ENCODE measurements at places on chromosomes 6 and 20.

- no peak for DNase-seq
Measured at GRCh38 chr20:25176184-25176583, 19.3 kb upstream of the ENTPD6 start.

DNA sequence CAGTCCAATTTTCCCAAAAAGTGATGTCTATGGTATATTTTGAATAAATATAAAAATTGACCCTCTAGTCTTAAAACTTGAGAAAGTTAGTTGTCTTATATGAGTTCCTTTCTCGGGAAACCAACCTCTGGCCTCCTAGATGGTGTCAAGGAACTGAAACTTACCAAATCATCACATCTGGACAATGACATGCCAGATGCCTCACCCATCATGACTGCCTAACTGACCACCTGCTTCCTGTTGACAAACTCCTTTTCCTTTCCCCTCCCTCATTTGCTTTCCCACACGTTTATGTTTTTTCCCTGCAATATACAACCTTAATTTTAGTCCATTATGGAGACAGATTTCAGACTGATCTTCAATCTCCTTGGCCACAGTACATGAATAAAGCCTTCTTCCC lies 731.0 kb downstream of the EPHA7 start:
- DNase-seq = no peak

DNA sequence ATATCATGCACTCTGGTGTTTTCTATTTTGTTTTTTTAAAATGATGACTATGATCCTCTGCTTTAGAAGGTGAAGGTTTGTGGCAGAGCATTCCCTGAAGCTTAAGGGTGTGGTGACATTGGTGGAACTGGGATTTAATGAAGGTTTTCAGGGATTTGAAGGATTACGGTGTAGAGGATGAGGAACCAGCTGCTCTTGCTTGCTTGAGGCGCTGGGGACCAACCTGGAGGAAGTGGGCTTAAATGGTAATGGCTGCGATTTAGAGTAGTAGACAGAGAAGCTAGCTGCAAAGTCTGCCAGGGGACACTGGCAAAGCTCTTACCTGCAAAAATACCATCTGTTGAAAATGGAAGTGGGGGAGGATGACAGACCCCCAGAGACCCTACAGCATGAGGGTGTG lies 241.8 kb downstream of the CLIC5 start:
- DNase-seq = no peak

DNA sequence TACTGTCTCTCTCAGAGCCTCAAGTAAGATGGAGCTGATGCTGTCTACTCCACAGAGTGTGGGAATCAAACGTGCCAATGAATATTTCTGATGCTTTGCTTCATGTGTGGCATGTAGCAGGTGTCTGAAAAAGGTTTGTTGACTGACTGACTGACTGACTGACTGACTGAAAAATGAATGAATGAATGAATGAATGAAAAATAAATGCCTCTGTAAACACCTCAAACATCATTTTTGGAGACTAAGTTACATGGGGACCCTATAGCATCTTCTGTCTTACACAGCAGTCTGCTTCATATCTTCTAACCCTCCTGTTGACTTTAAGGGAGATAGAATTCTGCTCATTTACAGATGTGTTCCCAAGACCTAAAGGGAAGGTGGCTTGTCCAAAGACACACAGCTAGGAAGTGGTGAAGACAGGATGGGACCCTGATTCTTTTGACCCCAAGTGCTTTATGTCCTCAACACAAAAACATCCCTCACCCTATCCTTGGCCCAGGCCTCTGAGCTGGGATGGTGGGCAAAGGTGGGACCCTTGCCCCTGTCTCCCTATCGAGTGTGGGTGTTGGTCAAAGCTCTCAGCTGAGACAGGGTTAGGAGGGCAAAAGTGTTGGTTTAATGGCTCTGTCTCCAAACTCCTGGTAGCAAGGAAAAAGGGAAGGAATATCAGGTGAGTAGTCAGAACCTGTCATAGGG lies 104.4 kb downstream of the TOX2 start:
- no peak for DNase-seq

GRCh38 chr20:59010321-59010994 lies 3.4 kb upstream of the CTSZ start:
- no peak for DNase-seq

DNA sequence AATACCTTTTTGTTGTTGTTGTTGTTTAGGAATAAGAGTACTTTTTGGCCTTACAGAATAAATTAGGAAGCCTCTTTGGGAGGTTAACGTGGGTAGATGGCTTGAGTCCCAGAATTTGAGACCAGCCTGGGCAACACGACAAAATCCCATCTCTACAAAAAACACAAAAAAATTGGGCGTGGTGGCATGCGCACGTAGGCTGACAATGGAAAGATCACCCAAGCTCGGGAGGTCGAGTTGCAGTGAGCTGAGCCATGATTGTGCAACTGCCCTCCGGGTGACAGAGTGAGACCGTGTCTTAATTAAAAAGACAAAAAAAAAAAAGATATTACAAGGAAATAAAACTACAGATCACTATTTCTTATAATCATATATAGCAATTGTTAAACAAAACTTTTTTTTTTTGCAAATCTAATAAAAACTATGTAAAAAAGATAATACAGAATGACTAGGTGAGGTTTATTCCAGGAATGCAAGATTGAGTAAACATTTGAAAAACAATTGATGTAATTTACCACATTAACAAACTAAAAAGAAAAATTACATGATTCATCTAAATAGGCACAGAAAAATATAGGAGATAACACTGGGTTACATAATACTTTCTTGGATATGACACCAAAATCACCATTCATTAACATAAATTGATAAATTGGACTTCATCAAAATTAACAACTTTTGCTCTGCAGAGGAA lies 43.6 kb upstream of the ASCC3 start:
- no peak for DNase-seq

DNA sequence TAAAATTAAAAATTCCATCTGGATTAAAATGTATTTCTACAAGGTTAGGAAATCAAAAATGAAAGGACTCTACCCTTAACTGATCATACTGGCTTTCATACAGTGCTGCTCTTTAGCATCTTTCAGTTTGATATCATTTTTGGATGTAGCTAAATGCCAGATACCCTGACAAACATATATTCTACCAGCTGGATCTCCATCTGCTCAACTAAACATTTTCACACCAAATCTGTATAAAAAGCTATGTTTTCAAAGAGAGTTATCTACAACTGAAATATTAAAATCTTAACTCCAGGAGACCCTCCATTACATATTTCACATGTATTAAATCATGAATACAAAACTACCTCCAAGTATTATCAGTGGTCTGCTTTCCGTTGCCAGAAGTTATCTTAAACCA lies 95.7 kb downstream of the EPHA7 start:
- no peak for DNase-seq

DNA sequence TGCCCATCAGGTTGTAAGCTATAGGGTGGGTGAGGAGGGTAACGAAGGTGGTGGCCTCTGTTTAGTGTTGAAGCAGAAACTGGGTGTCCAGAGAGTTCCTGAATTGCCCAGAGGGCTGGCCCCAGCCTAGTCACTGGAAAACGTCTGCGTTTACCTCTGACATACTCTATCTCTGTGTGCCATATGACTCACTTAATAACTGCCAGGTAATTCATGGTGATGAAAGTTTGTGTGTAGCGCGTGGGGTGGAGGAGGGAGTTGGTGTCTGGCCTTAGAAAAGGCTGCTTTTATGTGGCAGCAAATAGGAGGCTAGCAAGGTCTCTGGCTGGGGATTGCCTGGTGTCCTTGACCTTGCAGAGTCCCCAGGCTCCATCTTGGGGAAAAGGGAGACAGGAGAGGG lies 47.3 kb downstream of the SLC35D3 start:
- DNase-seq = no peak

- no peak for DNase-seq
Measured at GRCh38 chr6:18680842-18681241, 293.7 kb downstream of the RNF144B start.

DNA sequence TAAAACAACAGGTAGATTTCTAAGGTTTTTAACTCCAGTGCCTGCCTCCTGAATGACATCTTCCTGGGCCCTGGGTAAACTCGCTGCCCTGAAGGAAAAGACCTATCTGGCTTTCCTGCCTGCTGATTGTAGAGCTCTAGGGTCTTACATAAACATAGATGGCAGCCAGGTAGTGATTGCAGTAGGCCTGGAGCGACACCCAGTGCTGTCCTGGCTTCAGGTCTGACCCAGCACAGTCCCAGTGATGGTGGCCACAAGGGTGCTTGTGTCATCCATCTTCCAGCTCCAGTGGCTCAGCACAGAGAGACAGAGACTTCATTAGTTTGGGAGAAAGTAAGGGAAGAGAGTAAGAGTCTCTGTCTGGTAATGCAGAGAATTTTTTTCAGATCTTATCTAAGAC lies 542.9 kb upstream of the IMPG1 start:
- DNase-seq = no peak
